ENCODE measurements at places on chromosomes 5 and 9.

- no peak for DNase-seq
These were observed 30.2 kb upstream of the DUSP1 start for GRCh38 chr5:172801179-172801671.

DNA sequence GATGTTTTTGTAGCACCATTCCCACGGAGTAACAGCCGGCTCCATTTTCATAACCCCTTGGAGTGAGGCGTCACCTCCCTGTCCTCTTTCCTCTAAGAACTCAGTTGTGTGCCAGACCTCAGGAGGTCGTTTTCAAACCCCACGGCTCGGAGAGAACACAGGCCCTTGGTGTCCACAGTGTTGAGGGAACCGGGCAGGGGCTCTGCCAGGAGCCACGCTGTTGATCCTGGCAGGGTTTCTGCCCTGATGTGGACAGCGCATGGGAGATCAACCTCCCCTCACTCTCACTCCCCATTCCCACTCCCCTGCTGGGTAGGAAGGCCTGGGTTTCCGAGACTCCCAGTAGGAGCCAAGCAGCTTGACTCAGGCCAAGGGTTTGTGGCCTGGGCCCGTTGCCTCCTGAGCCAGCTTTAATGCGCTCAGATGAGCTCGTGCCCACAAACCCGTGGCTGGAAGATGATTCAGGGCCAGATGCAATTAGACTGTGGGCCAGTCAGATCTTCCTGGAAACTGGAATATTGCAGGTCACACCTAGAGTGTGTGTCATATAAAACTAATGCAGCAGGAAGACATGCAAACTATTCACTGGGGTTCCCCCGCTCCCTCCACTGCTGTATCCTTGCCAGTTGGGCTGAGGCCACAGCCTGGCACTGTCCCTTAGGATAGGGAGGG lies 133.4 kb downstream of the SLC12A2 start:
- DNase-seq = no peak

DNA sequence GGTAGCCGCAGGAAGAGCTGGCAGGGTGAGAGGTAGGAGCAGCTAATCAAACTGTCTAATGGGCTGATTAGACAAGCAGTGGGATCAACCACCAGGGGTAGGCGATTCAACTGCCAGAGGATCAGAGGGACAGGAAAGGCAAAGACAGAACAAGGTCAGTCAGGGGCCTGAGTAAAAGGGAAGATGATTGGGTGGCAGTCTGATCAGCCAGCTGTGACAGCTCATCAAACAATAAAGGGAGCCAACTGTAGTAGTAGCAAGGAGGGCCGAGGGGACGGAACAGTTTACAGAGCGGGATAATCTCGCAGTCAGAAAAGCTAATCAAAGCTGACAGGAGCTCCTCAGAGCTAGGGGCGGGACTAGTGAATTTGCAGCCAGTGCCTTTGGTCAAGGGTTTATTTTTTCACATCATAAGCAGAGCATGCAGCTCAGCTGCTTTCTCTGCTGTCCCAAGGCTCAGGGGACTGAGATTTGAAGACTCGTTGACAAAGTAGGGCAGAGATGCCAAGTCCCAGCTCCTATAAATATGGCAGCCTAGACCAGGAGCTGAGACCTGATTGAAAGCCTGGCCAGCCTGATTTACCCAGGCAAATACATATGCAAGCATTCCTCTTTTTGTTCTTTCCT lies 418.2 kb downstream of the GABRG2 start:
- DNase-seq = no peak

- no peak for DNase-seq
These were observed 89.6 kb downstream of the KIF4B start for GRCh38 chr5:155103146-155103545.

GRCh38 chr9:79673614-79674013 lies 101.8 kb downstream of the TLE4 start:
- no peak for DNase-seq

DNA sequence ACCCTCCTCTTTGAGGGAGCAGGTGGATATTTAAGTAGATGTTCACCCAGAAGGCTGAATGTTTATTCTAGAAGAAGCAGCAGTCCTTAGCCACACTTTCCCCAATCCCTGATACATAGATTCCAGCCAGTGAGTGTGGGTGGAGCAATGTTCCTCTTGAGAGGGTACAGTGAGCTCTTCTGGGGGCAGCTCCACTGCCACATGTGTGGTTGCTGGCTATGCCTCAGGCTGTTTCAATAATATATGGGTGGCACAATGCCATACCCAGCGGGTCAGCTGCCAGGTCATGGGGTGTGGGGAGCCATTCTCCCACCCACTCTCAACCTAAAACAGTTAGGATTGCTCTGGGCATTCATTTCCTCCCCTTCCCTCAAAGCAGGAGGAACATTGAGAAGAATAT lies 61.6 kb upstream of the DAB2 start:
- no peak for DNase-seq

DNA sequence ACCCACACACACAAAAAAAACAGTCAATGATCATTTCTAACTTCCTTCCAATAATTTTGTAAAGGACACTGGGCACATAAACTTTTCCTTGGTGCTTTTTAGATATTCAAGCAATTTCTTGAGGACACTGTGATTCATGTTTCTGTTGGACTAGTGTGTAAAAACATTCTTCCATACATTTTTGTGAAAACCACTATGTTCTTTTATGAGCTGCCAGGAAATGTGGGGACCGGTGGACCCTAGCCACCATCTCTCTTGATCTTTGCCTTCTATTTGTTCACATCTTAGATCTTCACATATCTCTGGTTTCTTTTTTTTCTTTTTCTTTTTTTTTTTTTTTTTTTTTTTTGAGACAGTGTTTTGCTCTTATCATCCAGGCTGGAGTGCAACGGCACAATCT lies 287.4 kb downstream of the GLIS3 start:
- no peak for DNase-seq

GRCh38 chr5:169627551-169627950 lies 9.5 kb upstream of the DOCK2 start:
- no peak for DNase-seq

DNA sequence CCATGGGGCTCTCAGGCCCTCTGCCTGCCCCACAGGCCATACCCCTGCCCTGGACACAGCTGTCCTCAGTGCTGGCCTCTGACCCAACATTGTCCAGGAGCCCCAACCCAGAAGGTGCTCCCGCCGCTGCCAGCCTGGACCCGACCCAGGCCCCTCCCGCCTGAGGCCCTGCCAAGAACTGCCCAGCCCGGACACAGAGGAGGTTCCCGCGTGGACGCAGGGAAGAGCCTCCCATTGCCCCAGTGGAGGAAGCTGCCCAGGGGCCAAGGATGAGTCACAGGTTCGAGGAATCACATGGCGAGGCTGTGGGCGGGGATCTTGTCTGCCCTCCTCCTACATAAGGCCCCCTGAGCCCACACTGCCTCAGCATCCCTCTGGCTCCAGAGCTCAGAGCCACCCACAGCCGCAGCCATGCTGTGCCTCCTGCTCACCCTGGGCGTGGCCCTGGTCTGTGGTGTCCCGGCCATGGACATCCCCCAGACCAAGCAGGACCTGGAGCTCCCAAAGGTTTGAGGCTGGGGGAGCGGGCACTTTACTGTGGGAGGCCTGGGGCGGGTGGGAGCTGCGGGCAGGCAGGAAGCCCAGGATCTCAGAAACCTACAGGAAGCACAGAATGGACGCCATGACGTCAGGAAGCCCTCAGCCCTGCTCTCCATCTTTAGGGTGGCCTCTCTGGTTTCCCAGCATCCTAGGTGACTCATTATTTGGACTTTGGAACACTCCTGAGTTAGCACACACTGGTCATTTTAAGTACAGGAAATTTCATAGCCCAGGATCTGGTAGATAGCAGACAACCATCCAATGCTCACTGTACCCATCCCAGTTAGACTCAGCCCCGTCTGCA lies at the start of gene PAEP:
Gene PAEP, plus strand, starts transcription at position 366 of the 844 bp plus-strand sequence.
- DNase-seq = no peak

DNA sequence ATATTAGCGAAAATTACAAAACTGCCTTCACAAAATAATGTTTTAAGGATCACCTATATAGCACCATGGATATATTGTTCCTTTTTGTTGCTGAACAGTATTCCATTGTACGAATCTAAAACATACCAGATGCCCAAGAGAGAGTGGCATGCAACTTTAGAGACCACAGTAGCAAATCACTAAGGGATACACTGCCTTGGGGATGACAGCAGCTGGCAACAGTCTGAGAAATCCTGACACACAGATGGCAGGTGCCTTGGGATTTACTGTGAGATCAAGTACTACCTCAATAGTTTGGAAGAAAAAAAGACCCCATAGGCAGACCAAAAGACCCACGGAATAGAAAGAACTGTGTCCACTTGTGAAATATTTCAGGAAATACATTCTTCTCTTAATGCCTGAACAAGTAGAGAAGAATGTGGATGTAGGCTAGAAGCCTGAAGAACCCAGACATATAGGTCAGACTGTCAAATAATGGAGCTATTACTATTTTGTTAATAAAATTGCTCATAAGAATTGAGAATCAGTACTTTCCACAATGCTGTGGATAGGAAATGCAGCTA lies 53.4 kb downstream of the PLPP1 start:
- DNase-seq = no peak

DNA sequence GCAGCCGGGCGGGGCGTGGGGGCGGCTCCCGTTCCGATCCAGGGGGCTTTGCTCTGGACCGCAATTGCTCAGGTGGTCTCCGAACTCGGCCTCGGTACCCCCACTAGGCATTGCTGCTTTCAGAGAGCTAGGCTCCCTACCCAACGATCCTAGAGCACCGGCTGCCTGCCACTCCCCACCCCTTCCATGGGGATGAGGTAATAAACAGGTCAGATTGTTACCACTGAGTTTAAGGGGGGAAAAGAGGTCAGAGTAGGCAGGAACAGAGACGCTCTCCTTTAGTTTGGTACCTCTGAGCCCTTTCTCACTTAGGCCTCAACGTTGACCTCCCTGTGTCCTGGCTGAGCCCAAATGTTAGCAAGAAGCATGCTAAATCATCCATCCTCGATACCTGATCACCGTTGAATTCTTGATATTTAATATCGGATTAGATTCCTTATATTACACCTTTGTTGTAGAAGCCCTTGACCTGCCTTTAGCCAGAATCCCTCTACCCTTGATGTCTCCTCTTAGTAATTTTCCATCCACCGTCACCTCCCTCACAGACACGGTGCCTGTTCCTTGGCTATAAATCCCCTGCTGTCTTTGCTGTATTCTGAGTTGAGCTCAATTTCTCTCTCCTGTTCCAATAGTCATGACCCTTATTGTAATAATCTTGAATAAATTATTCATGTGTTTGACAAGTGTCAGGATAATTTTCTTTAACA lies 588 bp upstream of the PLPP1 start:
- no peak for DNase-seq

DNA sequence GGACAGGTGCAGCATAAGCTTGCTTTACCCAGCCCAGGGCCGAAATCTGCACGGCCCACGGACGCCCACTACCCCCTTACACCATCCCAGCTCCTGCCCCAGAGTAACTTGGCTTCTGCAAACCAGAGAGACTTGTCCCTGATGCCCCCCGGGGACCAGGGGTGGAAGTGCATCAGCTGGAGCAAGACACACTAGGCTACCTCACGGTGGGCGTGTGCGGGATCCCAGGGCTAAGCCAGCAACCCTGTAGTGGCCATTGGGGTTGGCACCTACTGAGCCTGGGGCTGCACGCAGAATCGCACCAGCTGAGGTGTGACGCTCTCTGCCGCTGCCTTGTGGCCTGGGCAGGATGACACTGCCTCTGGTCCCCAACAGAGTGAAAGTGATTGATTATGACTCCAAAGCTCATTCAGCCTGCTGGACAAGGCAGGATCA lies 6.1 kb upstream of the ZNF79 start:
- DNase-seq = peak; percentile 47

GRCh38 chr5:76319673-76320072 lies 83.4 kb upstream of the IQGAP2 start:
- no peak for DNase-seq

DNA sequence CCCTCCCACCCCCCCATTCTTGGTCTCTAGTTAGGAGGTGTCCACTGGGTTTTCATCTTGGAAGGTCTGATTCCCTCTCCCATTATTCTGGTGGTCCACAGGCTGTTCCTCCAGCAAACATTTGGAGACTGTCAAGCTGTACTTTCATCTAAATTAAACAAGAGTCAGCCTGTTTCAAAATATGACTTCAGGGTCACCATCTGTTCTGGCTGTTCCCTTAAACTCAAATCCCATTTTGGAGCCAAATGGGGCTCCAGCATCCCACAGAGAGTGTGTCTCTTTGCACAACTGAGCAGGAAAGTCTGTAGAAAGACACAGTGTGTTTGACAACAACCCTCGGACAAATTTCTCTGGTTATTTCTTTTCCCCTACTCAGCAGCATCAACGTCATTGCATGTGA lies 20.5 kb downstream of the COL15A1 start:
- no peak for DNase-seq

- DNase-seq = no peak
These were observed 4.6 kb upstream of the PRDM12 start for GRCh38 chr9:130659699-130660248.

DNA sequence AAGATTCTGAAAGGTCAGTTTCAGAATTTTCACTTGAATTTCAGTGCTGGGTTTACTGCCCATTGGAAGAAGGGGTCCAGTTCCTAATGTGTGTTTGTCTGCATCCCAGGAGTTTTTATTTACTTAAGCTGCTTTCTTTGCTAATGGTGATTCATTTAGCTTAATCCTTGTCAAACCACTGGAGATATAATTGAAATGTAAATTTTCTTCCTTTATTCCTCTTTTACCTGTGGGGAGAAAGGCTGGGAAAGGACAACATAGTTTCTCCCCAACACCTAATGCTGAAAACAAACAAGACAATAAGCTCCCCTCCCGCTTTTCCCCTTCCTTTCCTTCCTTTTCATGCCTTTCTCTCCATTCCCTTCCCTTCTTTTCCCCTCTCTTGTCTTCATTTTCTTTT lies 185.8 kb downstream of the KCTD16 start:
- no peak for DNase-seq

- no peak for DNase-seq
These were observed 49.0 kb downstream of the SPTLC1 start for GRCh38 chr9:92066168-92066567.

- no peak for DNase-seq
These were observed 4.0 kb downstream of the MAT2B start for GRCh38 chr5:163509291-163509951.

GRCh38 chr5:4411664-4412063 lies 728.5 kb upstream of the ADAMTS16 start:
- DNase-seq = no peak

GRCh38 chr5:158212917-158213316 lies 354.0 kb upstream of the CLINT1 start:
- no peak for DNase-seq

- no peak for DNase-seq
These were observed 61.4 kb downstream of the C9orf50 start for GRCh38 chr9:129559506-129559881.

- DNase-seq = no peak
These were observed 525 bp downstream of the KIF24 start for GRCh38 chr9:34328500-34328986.

- no peak for DNase-seq
These were observed 73.3 kb downstream of the MYO10 start for GRCh38 chr5:16862777-16863176.
